SJCRH30 (cell line): ENCODE measurements at places on chromosomes 4 and X. TPM values are rescaled to one million over a fixed set of nuclear protein-coding genes. Genes with fewer than 3 reads are reported as not detected.

- H3K4me1 ChIP-seq, result no peaks in the 10 kb centered on the region
- H3K27me3 ChIP-seq, result no peaks in the 10 kb centered on the region
- no peak for DNase-seq
- H3K4me3 ChIP-seq, result no peak overlapping the region
Measured at GRCh38 chr4:98932539-98932938, 3.6 kb upstream of the EIF4E start.

DNA sequence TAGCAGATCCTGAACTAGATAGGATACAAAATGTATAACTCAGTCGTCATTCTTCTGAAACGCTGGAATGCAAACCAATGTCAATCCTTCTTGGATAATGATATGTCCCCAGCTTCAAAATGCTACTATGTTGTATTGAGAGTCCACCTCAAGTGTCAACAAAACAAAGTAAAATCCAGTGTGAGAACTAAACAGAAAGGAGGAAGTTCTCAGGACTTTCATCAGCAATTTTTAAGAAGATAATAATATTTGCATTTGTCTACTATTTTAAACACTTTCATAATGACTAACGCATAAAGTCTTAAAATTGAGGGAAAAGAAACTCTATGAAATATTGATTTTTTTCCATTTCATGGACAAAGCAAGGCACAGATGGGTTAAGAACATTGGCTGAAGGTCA lies 36.3 kb downstream of the SOD3 start:
- DNase-seq, result no peak
- no peaks in the 10 kb centered on the region for H3K36me3 ChIP-seq
- peaks cover 6% of the 10 kb centered on the region for H3K27me3 ChIP-seq

DNA sequence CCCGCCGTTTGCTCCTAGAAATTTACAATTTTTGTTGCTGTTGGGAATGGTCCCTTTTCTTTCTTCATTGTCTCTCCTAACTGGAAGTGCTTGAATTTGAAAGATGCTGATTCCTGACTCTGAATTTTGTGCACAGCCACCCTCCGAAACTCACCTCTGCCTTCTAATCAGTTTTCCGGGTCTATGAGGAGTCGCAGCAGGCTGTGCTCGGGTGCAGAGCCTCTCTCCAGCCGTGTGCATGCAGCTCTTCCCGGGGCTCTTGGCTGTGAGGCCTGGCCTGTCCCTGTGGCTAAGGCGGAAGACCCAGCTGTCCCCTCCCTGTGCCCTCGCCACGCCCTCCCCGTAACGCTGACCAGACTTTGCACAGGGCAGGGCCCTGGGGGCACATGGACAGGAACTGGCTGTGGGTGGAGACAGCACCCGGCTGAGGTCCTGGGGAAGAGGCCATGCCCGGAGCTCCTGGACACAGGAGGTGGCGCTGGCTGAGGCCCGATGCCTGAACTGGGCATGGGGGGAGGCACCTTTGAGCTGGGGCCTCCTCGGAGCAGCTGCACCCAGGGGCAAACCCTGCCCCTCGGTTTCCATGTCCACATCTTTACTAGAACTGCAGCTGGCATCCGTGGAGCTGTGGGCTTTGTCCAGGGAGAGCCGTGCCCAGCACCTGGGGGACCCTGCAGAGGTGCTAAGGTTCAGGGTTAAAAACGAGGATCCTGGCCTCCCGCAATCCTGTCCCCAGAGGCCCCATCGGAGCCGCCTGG lies 32.6 kb upstream of the SPON2 start:
- peak; percentile 42 for DNase-seq
- H3K36me3 ChIP-seq, result peaks cover 3% of the 10 kb centered on the region; the same call in 1 of the 2 replicates
- no peak overlapping the region for H3K4me3 ChIP-seq
- H3K27me3 ChIP-seq, result no peaks in the 10 kb centered on the region
- peaks cover 48% of the 10 kb centered on the region for H3K4me1 ChIP-seq
- no peak overlapping the region for H3K27ac ChIP-seq

HGFAC gene
- total RNA-seq, result 0.12 and 0.63 TPM in 2 replicates

MAGEC3 gene
- not detected in 2 replicates for total RNA-seq

GRCh38 chr4:121246698-121247097 lies 82.6 kb upstream of the TNIP3 start:
- H3K4me3 ChIP-seq, result no peak overlapping the region
- H3K27ac ChIP-seq, result no peak overlapping the region
- no peak for DNase-seq

DNA sequence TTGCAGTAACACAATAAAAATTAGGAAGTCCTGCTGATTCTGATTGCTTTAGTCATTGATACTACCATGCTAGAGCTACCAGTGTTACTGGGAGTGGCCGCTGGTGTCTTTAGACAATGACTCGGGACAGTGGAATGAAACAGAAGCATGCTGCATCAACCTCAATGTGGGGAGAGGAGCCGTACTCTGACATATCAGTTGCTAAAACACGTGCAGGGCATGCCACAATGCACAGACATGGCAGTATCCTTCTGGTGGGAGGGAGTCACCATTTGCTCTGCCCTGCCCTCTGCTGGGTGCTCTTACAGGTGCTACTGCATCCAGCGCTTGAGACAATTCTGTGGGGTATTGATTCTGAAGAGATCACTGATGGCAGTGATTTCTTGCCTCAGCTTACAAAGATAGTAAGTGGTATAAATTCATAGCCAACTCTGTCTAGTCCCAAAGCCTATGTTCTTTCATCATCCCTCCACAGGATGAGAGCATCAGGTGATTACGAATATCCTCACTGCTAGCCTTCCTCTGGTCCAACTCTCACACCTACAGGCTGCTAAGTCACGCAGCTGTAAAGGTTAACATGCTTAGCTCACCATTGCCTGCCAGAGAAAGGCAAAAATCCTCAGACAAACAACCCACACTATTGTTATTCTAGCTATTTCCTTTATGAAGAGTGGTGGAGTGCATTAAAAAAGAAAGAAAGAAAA lies 43.7 kb downstream of the NSG1 start:
- no peak overlapping the region for H3K4me3 ChIP-seq
- H3K27me3 ChIP-seq, result no peaks in the 10 kb centered on the region
- peaks cover 2% of the 10 kb centered on the region; the same call in 1 of the 2 replicates for H3K36me3 ChIP-seq
- H3K4me1 ChIP-seq, result 0 out of 2 replicates have a peak, but pooled peaks cover 3% of the 10 kb centered on the region
- no peak overlapping the region for H3K27ac ChIP-seq
- DNase-seq, result peak; percentile 70

CT45A5 gene
- not detected in 2 replicates for total RNA-seq

APLN gene
- total RNA-seq, result 0.73 and 0.81 TPM in 2 replicates

DNA sequence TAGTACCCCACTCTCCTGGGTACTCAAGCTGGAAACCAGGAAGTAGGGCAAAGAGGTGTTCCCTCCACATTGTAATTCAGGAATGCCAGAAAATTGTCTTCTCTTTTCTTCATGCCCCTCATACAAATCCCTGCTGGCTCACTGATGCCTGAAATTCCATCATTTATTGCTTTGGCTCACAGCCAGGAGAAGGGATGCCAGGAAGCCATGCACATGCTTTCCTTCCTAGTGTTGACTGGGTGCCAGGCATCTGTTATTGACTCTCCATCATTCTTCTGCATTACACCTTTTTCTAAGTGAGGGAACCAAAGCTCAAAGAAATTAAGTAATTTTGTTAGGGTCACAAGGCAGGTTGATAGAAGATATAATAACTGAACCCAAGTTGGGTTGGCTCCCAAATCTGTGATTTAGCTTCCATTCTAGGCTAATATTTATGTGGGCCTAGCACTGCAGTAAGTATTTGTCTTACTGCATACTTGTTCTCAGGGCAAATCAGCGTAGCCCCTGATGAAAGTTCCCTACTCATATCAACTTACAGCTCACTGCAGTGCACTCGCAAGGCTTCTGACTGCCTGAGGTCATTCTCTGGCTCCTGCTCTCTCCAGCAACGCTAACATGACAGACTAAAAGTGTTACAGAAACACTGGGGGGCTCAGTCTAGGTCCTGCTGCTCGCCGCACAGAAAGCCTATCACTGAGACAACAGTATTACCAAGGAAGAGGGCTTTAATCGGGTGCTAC lies 89.0 kb downstream of the TRAPPC11 start:
- H3K4me3 ChIP-seq, result no peak overlapping the region
- H3K36me3 ChIP-seq, result no peaks in the 10 kb centered on the region
- peaks cover 8% of the 10 kb centered on the region; the same call in 1 of the 2 replicates for H3K4me1 ChIP-seq
- H3K27ac ChIP-seq, result peak overlapping the region; percentile 32; the same call in 1 of the 2 replicates
- no peaks in the 10 kb centered on the region for H3K27me3 ChIP-seq
- DNase-seq, result peak; percentile 67

NXF2B gene
- not detected in 2 replicates for total RNA-seq

- no peak overlapping the region for H3K27ac ChIP-seq
- H3K27me3 ChIP-seq, result no peaks in the 10 kb centered on the region
- no peaks in the 10 kb centered on the region for H3K36me3 ChIP-seq
Measured at GRCh38 chrX:85365370-85365995, 14.0 kb downstream of the POF1B start.

MAGEA9B gene
- total RNA-seq, result not detected in 2 replicates

DNA sequence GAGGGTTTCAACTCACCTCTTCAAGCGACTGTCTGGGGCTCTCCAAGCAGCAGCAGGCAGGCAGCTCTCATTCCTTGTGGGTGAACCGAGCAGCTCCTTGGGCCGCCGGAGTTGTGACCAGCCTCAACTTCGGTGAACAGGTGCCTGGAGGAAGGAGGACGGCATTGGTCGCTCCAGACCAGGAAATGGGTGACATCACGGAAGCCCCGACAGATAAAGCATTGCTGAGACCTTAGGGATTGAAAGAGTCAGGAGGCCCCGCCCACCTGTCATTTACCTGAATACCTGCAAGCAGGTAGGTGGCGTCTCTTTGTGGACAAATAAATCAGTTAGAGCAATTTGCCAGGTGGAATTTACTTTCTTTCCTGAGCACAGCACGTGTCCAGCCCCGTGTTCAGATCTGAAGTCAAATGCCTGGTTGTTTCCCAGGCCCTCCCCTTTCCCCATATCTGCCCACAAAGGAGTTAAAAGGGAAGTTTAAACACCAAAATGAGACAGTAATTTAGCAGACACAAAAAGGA lies at the start of gene LNX1:
LNX1 (minus strand) TSS at position 115 of the 521 bp plus-strand sequence. CDS start 17,484 bp downstream, outside the sequence.
- DNase-seq, result no peak
- H3K36me3 ChIP-seq, result no peaks in the 10 kb centered on the region
- peak within 1 kb of the TSS; percentile 48 for H3K4me3 ChIP-seq
- no peaks in the 10 kb centered on the region for H3K27me3 ChIP-seq
- H3K27ac ChIP-seq, result peak within 1 kb of the TSS; percentile 65

PIM2 gene
- total RNA-seq, result 6.8 and 8.0 TPM in 2 replicates

DNA sequence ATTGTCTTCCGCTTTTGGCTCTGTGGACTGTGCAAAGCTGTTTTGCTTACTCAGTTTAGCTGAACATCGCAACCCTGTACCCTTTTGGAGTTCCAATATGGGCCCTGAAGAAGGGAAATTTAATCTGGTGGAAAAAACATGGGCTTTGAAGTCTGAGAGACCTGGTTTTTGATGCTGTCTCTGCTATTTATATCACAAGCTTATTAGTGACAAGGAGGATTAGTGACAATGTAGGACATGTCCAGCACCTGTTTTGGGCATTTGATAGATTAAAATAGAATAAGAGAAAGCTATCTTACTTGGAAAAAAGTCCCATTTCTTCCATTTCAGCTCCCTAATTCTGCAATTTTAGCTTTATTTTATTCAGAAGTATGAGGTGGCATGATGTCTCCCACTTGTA lies 417.3 kb downstream of the SPRY1 start:
- peaks cover 14% of the 10 kb centered on the region; the same call in 1 of the 2 replicates for H3K4me1 ChIP-seq
- H3K27me3 ChIP-seq, result no peaks in the 10 kb centered on the region

GRCh38 chr4:3666263-3666662 lies 99.9 kb upstream of the ADRA2C start:
- no peak for DNase-seq
- no peaks in the 10 kb centered on the region for H3K36me3 ChIP-seq
- no peak overlapping the region for H3K27ac ChIP-seq
- H3K4me1 ChIP-seq, result no peaks in the 10 kb centered on the region

ATOH1 gene
- total RNA-seq, result not detected in 2 replicates

MOSPD2 gene
- 14.0 and 17.0 TPM in 2 replicates for total RNA-seq

TREX2 gene
- total RNA-seq, result 0.10 and 0.67 TPM in 2 replicates

S100G gene
- total RNA-seq, result not detected in 2 replicates

DNA sequence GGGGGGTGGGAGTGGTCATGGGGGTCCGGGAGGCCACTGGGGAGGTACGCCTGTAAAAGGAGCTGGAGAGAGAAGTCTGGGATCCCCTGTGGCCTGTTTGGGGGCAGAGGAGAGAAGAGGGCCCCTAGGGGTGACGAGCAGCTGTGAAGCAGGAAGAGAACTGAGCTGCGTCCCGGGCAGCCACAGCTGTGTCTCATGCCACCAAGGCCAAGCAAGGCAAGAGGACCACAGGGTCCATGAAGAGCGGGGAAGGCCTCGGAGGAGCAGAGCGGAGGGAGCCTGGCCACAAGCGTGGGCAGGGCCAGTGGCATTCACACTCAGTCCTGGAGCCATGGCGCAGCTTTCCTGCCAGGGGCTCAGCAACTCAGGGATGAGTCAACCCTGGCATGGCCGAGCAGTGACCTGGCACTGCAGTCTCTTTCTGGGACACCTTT lies 13.6 kb upstream of the NAT8L start:
- no peaks in the 10 kb centered on the region; the same call in none of the 2 replicates for H3K27me3 ChIP-seq
- no peak overlapping the region for H3K27ac ChIP-seq
- H3K4me1 ChIP-seq, result no peaks in the 10 kb centered on the region
- H3K36me3 ChIP-seq, result no peaks in the 10 kb centered on the region

IBSP gene
- not detected in 2 replicates for total RNA-seq

HDX gene
- total RNA-seq, result 15.9 and 19.9 TPM in 2 replicates

- no peaks in the 10 kb centered on the region for H3K27me3 ChIP-seq
- H3K27ac ChIP-seq, result no peak overlapping the region
- no peaks in the 10 kb centered on the region for H3K36me3 ChIP-seq
- H3K4me1 ChIP-seq, result no peaks in the 10 kb centered on the region
- no peak overlapping the region for H3K4me3 ChIP-seq
Measured at GRCh38 chr4:35105486-35105885, 1138.8 kb downstream of the ARAP2 start.

GRCh38 chr4:20895988-20896387 lies 195.7 kb downstream of the PACRGL start:
- no peak overlapping the region for H3K27ac ChIP-seq
- H3K4me1 ChIP-seq, result no peaks in the 10 kb centered on the region
- no peak overlapping the region for H3K4me3 ChIP-seq
- no peak for DNase-seq
- no peaks in the 10 kb centered on the region for H3K27me3 ChIP-seq
- no peaks in the 10 kb centered on the region for H3K36me3 ChIP-seq

FAM200B gene
- total RNA-seq, result 70.3 TPM in 2 replicates

TCEAL3 gene
- total RNA-seq, result 24.1 and 26.0 TPM in 2 replicates

DNA sequence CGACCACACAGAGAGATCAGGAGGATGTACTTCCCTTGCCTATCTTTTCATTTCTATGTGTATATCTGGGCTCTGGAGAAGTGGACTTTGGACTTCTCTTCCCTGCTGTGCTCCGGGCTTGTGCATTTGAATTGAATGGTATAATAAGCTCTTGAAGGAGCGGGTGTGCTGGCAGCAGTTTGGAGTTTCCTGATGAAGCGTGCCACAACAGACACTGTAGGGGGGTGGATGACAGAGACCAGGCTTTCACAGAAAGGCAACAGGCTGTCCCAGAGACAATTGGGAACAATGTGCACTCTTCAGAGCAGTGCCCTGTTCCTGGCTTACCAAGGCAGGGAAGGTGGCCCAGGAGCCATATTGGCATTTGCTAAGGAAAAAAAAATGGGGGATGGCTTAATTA lies 170.1 kb downstream of the FRMPD4 start:
- H3K4me3 ChIP-seq, result no peak overlapping the region
- H3K27me3 ChIP-seq, result no peaks in the 10 kb centered on the region
- no peak for DNase-seq
- no peaks in the 10 kb centered on the region for H3K36me3 ChIP-seq
